T1000 (cell line): ENCODE measurements at places on chromosomes 2 and 18.

GRCh38 chr2:2572393-2573204 lies 241.5 kb upstream of the MYT1L start:
- DNase-seq, result no peak

DNA sequence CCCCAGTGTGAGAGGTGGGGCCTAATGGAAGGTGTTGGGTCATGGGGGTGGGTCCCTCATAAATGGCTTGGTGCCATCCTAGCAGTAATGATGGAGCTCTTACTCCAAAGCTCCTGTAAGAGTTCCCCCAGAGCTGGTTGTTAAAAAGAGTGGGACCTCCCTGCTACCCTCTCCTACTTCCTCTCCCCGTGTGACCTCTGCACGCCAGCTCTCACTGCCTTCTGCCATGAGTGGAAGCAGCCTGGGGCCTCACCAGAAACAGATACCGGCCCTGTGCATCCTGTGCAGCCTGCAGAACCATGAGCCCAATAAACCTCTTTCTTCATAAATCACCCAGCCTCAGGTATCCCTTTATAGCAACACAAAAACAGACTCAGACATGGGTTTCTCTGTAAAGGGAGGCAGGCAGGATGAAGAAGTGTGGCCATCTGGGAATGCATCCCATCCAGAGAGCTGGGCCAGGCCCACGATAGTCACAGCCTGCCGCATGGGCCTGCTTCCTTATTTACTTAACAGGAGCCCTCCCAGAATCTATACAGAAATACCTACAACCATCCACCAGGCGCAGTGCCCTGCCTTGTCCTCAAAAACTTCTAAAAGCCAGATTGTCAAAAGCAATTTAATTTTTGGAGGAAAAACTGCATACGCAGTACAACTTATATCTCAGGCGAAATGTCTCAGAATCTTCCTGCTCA lies 7.5 kb downstream of the PRLH start:
- DNase-seq, result no peak

- DNase-seq, result no peak
These were observed 188.1 kb downstream of the ARL4C start for GRCh38 chr2:234308813-234309195.

DNA sequence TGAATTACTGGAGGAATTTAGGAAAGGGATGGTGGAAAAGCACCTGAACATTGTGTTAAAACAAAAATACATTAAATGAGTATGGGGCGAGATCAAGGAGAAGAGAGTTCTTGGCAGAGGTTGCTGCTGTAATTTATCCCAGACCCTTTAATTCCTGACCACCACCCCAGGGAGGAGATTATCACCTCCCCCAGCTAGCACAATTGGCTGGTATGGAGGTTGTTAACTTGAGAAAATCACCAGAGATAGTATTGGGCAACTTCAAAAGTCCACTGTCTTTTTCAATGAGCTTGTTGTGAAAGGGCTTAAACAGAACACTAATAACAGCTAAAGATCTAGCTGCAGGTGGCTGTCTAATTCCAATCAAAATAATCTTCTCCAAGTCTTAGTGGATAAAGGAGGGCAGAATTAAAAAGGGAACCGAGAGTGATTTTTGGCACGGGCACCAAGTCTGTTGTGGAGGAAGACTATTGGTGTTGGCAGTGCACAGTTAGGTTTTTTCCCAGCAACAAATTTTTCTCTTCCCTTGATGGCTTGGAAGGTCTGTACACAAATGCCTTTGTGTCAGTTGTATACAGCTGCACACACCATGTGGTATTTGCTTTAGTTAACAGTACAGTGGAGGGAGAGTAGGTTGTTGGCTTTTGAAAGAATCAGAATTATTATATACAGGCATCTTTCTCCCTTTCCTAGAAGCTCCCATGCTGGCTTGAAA lies 289.5 kb downstream of the SLC4A3 start:
- no peak for DNase-seq

GRCh38 chr2:238869-239268 lies 25.0 kb downstream of the SH3YL1 start:
- DNase-seq, result no peak

GRCh38 chr2:196233805-196234475 lies 62.6 kb upstream of the STK17B start:
- DNase-seq, result no peak

GRCh38 chr2:42796427-42797248 lies 4.3 kb upstream of the HAAO start:
- DNase-seq, result no peak

DNA sequence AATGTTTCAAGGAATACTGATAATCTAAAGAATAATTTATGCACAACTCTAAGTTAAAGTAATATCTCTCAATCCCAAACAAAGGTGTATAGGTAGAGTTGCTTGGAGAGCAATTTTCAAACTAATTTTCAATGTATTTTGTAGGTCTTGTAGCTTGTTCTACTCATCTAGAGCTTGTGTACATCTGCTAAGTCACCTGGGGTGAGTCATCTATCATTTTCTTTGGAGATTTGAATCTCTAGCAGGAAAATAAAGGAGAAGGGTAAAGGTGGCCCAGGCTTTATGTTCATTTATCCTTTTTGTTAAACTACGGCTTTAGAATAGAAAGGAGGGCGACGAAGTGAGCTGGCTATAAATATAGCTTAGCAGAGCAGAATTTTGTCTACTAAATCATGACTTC lies 76.8 kb upstream of the THUMPD2 start:
- no peak for DNase-seq

DNA sequence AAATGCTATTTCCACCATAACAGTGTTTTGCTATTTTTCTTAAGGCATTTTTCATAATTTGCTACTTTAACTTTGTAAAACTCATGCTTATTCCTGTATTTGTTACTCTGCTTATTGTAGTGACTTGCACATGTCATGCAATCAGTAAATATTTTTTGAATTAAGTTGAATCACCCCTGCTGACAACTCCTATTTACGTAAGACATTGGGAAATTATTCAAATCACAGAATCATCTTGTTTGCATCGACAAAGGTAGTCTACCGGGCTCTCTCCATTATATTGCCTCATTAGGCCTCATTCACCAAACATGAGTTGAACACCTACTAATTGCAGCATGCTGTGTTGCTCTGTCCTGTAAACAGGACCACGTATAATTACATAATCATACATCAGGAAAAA lies 478.5 kb upstream of the ZEB2 start:
- DNase-seq, result no peak

GRCh38 chr2:142557391-142557790 lies 320.1 kb upstream of the KYNU start:
- DNase-seq, result no peak

GRCh38 chr2:118817469-118817868 lies 30.0 kb downstream of the EN1 start:
- DNase-seq, result no peak
